ENCODE measurements at places on chromosomes 16 and 17. TPM values are rescaled to one million over a fixed set of nuclear protein-coding genes. Genes with fewer than 3 reads are reported as not detected.

- no peaks in the 10 kb centered on the region for H3K36me3 ChIP-seq
- H3K27ac ChIP-seq = no peak overlapping the region
- H3K4me1 ChIP-seq = no peaks in the 10 kb centered on the region
- no peaks in the 10 kb centered on the region for H3K27me3 ChIP-seq
- no peak for DNase-seq
Observed at GRCh38 chr17:4150096-4150495, 7.1 kb downstream of the CYB5D2 start.

DNA sequence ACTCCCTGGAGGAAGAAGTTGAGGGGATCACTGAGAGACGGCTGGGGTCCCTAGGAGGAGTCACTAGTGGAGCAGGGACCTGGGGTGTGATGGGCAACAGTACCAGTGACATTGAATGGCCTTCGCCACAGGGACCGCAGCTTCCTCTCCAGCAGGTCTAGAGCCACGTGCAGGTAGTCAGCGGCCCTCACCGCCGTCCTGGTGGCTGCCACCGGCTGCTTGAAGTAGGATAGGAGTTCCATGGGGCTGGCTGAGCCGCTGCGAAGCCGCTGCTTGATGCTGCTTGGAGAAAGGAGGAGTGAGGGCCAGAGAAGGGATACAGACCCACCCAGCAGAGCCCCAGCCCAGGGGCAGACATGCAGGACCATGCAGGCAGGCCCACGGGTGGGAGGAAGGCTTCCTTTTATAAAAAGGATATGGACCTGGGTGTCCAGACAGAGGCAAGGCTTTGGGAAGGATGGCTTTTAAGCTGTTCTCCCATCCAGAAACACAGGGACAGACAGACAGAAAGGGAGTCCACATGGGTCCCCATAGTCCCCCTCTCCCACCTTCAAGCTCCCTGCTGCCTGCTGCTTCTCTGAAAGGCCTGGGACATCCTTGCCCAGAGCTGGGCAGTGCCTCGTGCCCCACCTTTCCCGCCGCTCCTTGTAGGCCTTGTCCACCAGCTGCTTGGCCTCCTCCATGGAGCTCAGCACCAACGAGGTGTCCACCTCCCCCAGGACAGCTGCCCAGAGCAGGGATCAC, 827 bp downstream of the MPO start:
- no peak for DNase-seq
- H3K36me3 ChIP-seq = no peaks in the 10 kb centered on the region
- H3K27me3 ChIP-seq = peaks cover 46% of the 10 kb centered on the region
- no peaks in the 10 kb centered on the region for H3K4me1 ChIP-seq

- H3K27ac ChIP-seq = peak overlapping the region; percentile 80
- H3K4me1 ChIP-seq = peaks cover 24% of the 10 kb centered on the region
- H3K4me3 ChIP-seq = no peak overlapping the region
- peak; percentile 83 for DNase-seq
Observed at GRCh38 chr17:82242977-82243647, 14.3 kb downstream of the SLC16A3 start.

DNA sequence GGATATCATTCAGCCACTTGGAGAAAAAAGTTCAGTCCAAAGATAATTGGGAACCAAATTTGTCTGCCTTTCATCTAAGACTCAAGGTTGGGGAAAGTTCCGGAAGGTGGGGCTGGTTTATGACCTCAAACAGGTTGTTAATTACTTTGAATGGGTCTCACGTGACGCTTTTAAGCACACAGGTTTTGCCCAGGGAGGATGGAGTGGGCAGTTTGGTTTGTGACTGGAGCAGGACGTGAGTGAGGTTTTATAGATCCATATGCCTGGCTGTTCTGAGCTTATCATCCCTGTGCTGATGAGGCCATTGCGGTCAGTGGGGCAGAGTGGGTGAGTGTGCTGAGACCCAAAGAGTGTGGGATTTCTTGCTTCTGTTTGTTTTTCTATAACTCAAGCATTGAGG, 38.7 kb upstream of the GPRC5B start:
- H3K27ac ChIP-seq = no peak overlapping the region
- no peak for DNase-seq
- no peaks in the 10 kb centered on the region for H3K36me3 ChIP-seq
- no peaks in the 10 kb centered on the region for H3K27me3 ChIP-seq

GRCh38 chr17:77887464-77888241, 70.8 kb upstream of the TNRC6C start:
- peak overlapping the region; percentile 92 for H3K27ac ChIP-seq
- peak overlapping the region; percentile 63 for H3K4me3 ChIP-seq

GRCh38 chr16:88504489-88505404, 51.7 kb downstream of the ZFPM1 start:
- H3K27me3 ChIP-seq = no peaks in the 10 kb centered on the region
- H3K36me3 ChIP-seq = no peaks in the 10 kb centered on the region
- H3K4me3 ChIP-seq = no peak overlapping the region
- no peak for DNase-seq
- no peaks in the 10 kb centered on the region for H3K4me1 ChIP-seq
- no peak overlapping the region for H3K27ac ChIP-seq

DNA sequence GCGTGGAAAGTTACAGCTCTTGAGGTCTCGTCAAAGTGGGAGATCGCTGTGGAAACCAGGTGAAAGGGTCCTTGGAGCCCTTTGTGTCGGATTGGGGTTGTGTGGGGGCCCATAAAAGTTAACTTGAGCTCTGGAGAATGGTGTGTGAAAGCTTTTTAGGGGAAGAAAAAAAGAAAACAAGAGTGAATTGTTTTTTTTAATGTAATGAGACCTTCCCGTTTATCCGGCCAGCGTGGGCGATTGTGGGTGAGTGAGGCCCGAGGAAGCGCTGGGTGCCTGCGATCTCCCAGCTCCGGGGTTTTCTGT, 150.6 kb downstream of the MSI2 start:
- no peak overlapping the region for H3K4me3 ChIP-seq
- no peaks in the 10 kb centered on the region for H3K27me3 ChIP-seq
- H3K4me1 ChIP-seq = no peaks in the 10 kb centered on the region
- H3K27ac ChIP-seq = no peak overlapping the region
- no peaks in the 10 kb centered on the region for H3K36me3 ChIP-seq

- DNase-seq = no peak
- H3K4me1 ChIP-seq = no peaks in the 10 kb centered on the region
- no peaks in the 10 kb centered on the region for H3K36me3 ChIP-seq
- H3K27ac ChIP-seq = no peak overlapping the region
- no peaks in the 10 kb centered on the region for H3K27me3 ChIP-seq
- no peak overlapping the region for H3K4me3 ChIP-seq
Observed at GRCh38 chr16:1211451-1212268, 13.4 kb downstream of the TPSG1 start.

TBKBP1 gene
- total RNA-seq = 6.3 TPM
